ENCODE measurements at places on chromosomes 4 and X.
A peak's percentile ranks its signal among the peaks of the same experiment; 100 is the strongest.

- no peak for DNase-seq
These were observed 1049.1 kb upstream of the TENM3 start for GRCh38 chr4:181194096-181194495.

DNA sequence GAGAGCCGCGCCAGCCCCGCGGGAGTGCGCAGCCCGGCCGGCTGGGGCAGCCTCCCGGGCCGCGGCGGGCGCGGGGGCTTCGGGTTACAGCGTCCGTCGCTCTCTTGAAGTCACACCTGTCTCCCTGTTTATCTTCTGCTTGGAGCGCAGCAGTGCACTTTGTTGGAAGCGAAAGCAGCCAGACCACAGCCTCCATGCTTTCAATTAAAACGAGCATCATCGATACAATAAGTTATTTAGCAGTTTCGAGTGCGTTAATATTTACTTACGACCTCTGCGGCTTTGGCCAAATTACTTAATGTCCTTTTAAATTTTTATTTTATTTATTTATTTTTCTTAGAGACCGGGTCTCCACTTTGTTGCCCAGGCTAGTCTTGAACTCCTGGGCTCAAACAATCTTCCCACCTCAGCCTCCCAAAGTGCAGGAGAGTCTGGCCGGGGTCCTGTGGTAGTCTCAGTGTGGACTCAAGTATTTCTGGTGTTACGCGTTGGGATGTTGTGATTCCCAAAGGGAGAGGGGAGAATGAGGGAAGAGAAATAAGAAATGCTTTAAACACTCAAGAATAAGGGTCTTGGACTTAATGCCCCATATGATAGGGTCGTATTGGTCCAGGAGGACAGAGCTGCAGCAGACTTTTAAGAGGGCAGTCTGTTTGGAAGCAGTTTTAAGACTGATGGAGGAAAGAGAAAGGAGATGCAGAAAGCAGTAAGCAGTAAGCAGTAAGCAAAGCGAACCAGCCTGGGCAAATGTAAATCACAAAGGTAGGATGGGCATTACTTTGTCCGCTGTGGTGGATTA is 504 bp upstream of the PDLIM3 start:
- DNase-seq = no peak

DNA sequence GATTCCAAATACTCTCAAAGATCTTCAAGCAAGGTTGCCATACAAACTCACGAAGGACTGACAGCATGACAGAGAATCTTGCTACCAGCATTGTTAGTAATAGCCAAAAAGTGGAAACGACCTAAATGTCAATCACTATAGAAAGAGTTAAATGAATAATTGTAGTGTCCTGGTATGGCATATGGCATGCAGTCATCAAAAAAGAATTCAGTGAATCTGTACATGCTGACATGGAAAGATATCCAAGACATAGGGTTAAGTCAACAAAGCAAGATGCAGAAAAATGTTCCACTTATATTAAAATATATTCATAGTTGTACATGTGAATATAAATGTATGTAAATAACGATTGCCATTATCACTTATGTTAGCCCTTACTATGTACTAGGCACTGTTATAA is 37.6 kb downstream of the SRPX2 start:
- DNase-seq = no peak

- no peak for DNase-seq
These were observed 42.7 kb downstream of the NHSL2 start for GRCh38 chrX:71953391-71953790.

GRCh38 chrX:34585561-34585960 is 71.5 kb downstream of the TMEM47 start:
- DNase-seq = no peak

DNA sequence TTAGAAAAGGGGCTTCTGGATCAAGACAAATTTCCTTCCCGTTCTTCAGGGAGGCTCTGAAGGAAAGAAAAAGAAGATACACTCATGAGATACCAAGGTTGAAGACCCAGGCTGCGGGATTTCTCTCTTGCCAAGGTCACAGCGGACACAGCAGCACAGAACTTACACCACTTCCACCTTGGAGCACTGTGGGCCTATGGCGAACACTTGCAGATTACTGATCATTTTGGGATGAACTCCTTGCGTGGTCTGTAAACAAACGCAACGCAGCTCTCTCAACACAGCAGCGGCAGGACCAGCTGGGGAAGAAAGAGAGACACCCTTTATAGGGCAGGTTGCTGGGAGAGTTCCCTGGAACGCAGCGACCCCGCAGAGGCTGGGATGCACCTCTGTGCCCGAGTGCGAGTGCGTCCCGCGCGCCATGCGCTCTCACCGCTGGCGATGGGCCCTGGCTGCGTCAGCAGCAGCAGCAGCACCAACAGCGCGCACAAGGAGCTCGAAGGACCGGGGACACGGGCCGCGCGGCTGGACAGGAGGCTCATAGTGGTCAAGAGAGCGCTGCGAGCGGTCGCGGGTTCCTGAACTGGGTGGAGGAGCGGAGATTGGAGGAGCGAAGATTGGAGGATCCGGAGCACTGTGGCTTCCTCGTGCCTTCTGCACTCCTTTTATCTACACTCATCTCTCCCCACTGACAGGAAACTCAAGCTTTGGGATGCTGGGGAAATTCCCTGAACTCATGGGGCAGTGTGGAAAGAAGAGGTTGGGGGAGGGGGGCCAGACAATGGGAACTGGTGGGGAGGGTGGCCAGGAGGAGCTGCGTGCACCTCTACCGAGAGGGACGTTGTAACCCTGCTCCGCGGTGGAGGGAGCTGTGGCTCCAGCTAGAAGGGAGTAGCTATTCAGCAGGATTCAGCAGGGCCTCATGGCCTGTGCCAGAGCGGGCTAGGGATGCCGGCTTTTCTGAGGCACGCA is at the start of gene CXCL5:
TSS of gene CXCL5 (minus strand) at position 638 of the 972 bp plus-strand sequence. CDS start at position 542, 96 bp downstream.
- DNase-seq = no peak

GRCh38 chrX:39301036-39301435 is 499.8 kb downstream of the MID1IP1 start:
- no peak for DNase-seq

- peak; percentile 72 for DNase-seq
These were observed 549 bp downstream of the CPEB2 start for GRCh38 chr4:15002659-15003400.

- DNase-seq = no peak
These were observed 61.4 kb downstream of the SMARCA1 start for GRCh38 chrX:129461801-129462456.

DNA sequence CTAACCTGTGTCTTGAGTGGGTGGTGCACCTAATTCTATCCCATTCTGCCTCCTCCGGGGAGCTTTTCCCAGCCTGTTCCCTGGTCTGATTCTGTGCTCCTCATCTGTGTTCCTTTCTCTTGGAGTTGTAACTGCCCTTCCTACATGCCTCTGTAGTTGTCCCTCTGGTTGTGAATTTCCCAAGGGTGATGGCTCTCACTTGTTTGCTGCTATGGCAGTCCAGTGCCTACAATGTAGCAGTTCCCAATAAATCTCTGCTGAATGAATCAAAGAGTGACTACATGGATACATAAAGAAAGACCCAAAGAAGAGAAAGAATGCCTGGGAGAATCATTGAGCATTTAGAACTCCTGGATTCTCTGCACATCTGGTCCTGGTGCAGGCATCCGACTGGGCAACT is 141.6 kb downstream of the HS3ST1 start:
- no peak for DNase-seq

- no peak for DNase-seq
These were observed 176.3 kb downstream of the FAM13A start for GRCh38 chr4:88880501-88881226.

- no peak for DNase-seq
These were observed 18.3 kb downstream of the SCD5 start for GRCh38 chr4:82780170-82780751.
